ENCODE measurements at places on chromosomes 16 and 17.
A peak's percentile ranks its signal among the peaks of the same experiment; 100 is the strongest.

GRCh38 chr17:67016039-67016762 lies 28.2 kb upstream of the CACNG1 start:
- no peak for DNase-seq

DNA sequence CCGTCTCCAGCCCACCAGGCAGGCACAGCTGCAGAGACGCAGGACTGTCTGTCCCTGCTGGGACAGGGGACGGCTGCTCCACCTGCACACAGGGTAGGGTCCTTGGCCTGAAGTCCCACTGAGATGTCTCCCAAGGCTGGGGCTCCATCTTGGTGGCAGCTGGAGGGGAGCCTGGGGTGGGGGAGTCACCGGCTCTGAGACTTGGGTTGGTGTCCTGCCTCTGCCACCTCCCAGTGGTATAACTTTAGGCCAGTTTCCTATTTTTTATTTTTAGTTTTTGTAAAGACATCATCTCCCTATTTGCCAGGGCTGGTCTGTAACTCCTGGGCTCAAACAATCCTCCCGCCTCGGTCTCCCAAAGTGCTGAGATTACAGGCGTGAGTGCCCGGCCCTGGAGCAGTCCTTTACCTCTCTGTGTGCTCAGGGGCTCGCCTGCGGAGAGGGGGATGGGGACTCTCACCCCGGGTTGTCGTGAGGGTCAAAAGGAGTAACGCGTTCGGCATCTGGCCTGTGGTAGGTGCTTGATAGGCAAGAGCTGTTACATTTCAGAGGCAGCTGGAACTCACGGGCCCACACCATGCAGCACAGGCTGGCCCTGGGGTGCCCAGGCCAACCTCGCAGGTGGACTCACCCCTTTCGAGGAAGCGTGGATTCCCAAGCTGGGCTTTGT lies 46.6 kb upstream of the DOC2B start:
- no peak for DNase-seq

DNA sequence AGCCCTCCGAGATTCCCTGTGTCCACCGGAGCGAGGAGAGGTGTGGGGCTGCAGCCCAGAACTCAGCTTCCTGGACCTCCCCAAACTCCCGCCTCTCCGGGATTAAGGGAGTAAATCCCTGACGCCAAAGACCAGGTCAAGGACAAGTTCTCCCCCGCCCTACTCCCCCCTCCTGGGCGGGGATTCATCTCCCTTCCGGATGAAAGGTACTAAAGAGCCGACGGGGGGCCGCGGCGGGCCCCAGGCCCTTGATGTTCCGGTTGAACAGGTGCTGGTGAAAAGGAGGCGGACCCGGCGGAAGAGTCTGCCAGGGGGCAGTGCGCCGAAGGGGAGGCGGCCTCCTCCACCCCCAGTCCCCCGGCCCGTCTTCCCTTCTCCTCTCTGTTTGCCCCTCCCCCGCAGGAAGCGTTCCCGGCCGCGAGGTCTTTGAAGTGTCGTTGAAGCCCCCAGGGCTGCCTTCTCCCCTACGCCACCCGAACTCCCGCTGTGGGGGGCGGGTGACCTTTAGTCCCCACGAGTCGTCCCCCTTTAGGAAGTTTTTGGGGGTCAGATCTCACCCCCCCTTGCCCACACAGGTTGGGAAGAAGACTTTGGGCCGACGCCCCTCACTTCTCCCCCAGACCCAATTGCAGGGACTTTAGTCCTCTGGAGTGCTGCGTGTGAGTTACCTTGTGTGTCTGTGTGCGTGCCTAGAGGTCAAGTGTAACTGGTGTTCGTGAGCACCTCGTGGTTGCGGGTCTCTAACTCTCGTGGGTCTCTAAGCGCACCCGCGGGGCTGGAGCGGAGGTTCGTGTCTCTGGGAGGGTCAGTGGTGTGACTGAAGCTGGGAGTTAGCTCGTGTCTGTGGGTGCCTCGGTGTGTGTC lies 1.1 kb upstream of the MLLT6 start:
- peak; percentile 86 for DNase-seq

- DNase-seq, result no peak
Observed at GRCh38 chr17:47301161-47301560, 22.6 kb upstream of the EFCAB13 start.

DNA sequence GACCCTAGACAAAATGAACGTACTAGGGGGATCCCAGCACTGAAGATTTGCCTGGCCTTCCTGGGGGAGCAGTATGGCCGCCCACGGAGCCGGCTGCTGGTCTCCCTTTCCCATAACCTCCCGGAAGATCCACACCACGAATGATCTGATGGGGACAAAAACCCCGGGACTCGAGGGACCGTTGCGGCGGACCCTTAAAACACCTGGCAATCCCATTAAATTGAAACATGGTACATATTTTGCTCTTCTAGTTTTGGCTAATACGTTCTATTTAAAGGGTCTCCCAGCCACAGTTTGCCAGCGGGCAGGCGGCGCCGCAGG lies 45.2 kb upstream of the LCMT1 start:
- DNase-seq, result no peak

DNA sequence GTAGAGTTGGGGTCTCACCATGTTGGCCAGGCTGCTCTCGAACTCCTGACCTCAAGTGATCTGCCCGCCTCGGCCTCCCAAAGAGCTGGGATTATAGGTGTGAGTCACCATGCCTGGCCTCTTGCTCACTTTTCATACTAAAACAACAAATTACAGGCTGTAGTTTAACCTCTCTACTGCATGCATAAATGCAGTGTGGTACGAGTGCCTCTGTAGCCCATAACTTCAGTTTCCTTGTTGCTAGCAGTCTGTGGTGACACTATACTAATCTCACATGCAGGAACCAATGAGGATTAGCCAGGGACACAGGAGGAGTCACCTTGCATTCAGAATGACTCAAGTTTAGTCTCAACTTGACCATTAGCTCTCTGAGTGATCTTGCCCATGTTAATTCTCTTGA lies 20.1 kb downstream of the HMOX2 start:
- no peak for DNase-seq

DNA sequence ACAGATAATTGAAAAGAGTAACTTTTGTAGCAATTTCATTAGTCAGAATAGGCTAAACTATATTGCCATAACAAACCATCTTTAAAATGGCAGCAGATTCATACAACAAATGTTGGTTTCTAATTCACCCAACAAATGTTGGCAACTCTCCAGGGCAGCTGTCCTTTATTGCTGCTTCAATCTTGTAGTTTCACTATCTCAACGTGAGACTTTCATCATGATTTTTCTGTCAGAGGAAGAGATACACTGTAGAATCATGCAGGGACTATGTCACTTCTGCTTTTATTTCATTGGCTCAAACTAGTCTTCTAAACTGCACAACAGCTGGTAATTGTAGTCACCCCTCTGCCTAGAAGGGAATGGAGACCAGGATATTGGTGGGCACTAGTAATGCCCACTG lies 174.2 kb downstream of the TANC2 start:
- no peak for DNase-seq

DNA sequence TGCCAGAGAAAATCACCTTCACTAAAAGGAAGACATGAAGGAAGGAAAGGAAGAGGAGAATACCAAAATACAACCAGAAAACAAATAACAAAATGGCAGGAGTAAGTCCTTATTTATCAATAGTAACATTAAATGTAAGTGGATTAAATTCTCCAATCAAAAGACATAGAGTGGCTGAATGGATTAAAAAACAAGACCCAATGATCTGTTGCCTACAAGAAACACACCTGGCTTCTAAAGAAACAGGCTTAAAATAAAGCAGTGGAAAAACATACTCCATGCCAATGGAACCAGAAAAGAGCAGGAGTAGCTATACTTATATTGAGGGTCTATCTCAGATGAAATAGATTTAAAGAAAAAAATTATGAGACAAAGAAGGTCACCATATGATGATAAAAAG lies 86.4 kb upstream of the METRNL start:
- DNase-seq, result no peak

GRCh38 chr16:27485126-27485525 lies 64.6 kb downstream of the GTF3C1 start:
- no peak for DNase-seq

GRCh38 chr17:41058741-41059140 lies 1.2 kb downstream of the KRTAP2-3 start:
- no peak for DNase-seq

GRCh38 chr17:17913695-17914332 lies 58.4 kb downstream of the TOM1L2 start:
- DNase-seq, result peak; percentile 58

DNA sequence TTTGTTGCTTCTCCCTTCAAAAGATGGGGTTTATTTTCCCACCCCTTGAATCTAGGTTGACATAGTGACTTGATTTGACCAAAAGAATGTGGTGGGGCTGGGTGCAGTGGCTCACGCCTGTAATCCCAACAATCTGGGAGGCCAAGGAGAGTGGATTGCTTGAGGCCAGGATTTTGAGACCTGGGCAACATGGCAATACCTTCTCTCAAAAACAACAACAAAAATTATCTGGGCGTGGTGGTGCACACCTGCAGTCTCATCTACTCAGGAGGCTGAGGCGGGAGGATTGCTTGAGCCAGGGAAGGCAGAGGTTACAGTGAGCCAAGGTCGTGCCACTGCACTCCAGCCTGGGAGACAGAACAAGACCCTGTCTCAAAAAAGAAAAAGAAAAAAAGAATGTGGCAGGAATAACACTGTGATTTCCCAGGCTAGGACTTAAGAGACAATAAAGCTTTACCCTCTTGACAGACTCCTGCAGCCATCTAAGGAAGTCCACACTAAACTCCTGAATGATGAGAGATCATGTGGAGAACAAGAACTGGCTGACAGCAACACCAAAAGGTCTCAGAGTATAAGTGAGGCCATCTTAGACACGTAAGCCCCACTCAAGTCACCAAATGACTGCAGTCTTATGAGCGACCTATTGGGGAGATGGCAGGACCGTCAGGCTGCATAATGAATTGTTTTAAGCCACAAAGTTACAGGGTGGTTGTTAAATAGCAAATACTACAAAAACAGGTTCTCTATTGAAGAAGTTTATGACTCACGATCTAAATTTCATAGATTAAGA lies 37.0 kb downstream of the FBXL20 start:
- DNase-seq, result no peak

- DNase-seq, result no peak
Observed at GRCh38 chr16:1745900-1746692, 25.2 kb downstream of the NME3 start.

DNA sequence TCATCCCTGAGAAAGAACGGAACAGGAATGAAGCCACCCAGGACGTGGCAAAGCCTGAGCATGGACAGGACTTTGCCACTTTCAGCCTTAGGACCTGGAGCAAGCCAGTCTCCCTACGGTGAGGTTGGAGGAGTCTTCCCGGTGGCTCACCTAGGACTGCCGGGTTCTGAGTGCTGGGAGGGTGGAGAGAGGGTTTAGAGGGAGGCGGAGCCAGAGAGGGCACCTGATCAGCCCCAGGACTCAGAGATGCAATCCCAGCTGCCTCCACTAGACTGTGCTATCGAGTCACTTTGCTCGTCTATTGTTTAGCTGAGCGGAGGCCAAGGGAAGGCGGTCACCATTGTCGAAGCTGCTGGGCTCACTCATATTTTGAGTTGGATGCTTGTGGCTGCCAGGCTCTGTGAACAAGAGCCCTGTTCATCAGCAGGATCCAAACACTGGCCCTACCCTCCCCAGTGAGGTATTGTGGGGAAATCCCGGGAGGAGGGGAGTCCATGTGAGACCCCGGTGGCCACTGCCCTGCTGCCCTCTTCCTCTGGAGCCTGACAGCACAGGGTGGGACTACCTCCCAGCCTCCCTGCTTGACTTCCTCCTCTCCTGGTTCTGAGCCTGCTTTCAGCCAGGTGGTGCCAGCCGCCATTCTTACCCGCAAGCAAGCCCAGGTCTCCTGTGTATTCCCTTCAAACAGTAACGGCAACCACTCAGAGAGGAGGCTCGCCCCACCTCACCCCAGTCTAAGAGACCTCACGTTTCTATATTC lies 7.0 kb downstream of the KRT14 start:
- peak; percentile 84 for DNase-seq

All from activated CD8-positive, alpha-beta T cell treated with anti-CD3 and anti-CD28 coated beads, Interleukin-2, amount 10 ng/mL, durations not matched to agents 7 days and 5 days (primary cell).